Stimulated activated CD8-positive, alpha-beta memory T cell treated with anti-CD3 and anti-CD28 coated beads, Interleukin-4, amount 100 ng/mL, for 1 hour (primary cell): ENCODE measurements at places on chromosomes 1 and 21.

DNA sequence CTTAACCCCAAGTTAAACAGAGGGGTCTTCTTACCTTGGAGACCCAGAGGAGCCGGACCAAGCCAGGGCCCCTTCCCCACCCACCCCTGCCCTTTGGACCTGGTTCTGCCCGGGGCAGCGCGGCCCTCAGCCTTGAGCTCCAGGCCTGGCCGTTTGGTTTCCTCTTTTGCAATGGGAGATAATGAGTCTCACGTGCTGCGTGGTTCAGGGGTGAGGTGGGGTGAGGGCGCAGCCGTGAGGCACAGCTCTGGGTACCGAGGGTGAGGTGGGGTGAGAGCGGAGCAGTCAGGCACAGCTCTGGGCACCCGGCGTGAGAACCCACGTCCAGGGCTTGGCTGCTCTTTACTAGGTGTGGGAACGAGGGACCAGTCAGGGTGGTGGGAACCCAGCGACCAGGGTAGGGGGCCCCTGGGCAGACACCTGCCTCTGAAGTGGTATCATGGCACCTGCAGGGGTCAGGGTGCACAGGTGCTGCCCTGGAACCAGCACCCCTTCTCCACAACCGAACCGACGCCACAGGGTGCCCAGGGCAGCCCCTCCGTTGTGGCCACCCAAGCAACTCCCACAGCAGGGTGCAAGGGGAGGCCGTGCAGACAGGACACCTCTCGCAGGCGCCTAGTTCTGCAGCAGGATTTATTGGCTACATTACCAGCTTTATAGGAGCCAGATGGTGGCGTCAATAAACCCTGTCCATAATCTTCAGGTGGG is 182.2 kb downstream of the PRDM16 start:
- DNase-seq: no peak

DNA sequence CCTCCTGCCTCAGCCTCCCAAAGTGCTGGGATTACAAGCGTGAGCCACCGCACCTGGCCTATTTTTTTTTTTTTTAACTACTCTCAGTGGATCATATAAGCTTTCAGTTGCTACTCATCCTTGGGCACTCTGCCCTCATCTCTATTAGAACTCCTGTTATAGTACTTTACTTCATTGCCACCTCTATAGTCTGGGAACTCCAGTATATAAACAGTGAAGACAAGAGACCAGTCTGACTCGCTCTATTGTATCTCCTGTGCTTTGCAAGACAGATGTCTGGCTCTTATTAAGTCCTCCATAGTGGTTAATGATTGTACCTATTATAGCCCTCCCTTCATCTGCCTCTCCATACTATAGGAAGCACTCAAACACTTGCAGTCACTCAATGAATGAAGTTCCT is 15.1 kb downstream of the KHDRBS1 start:
- DNase-seq: no peak

DNA sequence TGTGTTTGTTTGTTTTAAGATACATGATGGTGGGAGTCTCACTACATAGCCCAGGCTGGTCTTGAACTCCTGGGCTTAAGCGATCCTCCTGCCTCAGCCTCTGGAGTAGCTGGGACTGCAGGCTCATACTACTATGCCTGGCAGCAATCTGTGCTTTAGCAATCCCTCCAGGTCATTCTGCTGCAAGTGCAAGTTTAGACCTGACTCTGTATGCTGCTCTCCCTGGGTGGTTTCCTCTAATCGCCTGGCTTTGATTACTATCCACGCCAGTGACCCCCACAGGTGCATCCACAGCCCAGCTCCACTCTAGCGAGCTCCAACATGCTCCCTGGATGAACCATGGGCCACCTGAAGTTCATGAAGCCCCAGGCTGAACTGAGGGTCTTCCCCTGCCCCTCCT is 15.5 kb upstream of the PABPC4 start:
- no peak for DNase-seq

DNA sequence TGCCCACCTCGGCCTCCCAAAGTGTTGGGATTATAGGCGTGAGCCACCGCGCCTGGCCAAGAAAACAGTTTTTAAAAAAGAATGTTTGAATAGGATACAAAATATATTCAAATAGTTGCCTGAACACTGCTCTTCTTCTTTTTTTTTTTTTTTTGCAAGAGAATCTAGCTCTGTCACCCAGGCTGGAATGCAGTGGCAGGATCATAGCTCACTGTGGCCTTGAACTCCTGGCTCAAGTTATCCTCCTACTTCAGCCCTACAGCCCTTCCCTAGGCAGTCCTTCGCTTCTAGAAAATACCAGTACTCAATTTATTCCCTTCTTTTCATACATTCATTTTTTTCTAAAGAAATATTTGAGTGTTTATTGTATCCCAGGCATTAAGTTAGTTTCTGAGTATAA is 67.9 kb downstream of the OSBPL9 start:
- DNase-seq: no peak

DNA sequence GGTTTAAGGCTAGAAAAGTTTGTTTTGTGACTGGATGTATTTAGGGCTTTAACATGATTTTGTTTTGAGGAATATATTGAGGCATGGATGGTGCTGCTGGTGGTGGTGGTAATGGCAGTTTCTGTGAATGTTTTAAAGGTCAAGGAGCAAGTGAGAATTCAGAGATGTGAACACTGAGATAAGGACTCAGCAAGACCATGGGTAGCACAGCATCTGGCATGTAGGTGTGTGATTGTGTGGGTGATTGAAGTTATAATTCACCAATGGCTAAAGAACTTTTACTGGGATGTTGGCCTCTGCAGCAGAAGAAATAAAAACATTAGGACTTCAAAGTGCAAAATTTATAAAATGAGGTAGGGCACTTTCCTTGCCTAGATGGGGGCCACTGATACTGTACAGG is 65.9 kb downstream of the MACF1 start:
- no peak for DNase-seq

GRCh38 chr1:73310797-73311381 is 887.1 kb downstream of the LRRIQ3 start:
- no peak for DNase-seq
